CD4-positive, alpha-beta memory T cell (primary cell): ENCODE measurements at places on chromosomes 4 and X.

DNA sequence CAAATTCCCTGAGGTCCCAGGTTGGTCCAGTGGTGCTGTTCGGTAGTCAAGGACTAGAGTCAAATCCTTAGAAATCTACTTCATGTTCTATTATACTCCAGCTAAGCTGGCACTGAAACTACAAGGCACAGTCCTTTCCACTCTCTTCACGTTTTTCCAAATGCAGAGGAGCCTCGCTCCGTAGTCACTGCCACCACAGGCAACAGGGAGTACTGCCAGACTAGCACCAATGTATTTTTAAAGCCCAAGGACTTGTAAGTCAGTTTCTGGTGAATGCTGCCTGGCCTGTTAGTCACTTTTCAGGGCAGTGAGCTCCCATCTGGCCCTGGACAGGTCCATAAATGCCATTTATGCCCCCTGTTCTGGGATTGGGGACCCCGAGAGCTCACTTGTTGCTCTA, 323.5 kb downstream of the FAM47A start:
- DNase-seq = no peak

DNA sequence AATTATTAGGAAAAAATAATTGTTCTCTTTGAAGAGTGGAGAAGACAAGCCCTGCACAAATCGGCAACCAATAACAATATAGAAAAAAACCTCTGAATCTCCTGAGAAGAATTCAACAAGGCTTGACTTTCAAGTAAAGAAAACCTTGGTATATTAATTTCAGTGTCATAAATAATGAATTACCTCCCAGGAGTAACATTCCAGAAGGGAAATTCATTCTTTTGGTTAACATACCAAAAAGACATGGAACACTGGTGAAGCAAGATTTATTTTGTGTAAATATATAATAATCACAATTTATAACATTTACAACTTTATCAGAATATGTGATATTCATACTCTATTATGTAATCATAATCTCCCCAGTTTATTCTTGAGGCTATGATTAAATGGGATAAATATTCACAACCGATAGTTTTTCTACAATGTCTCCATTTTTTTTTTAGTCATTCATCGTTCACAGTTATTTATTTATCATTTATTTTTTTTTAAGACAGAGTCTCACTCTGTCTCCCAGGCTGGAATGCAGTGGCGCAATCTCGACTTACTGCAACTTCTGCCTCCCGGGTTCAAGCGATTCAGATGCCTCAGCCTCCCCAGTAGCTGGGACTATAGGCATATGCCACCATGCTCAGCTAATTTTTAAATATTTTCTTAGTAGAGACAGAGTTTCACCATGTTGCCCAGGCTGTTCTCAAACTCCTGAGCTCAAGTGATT, 53.0 kb upstream of the RPS6KA6 start:
- no peak for DNase-seq

- no peak for DNase-seq
These were observed 24.1 kb downstream of the SOX3 start for GRCh38 chrX:140480765-140481164.

DNA sequence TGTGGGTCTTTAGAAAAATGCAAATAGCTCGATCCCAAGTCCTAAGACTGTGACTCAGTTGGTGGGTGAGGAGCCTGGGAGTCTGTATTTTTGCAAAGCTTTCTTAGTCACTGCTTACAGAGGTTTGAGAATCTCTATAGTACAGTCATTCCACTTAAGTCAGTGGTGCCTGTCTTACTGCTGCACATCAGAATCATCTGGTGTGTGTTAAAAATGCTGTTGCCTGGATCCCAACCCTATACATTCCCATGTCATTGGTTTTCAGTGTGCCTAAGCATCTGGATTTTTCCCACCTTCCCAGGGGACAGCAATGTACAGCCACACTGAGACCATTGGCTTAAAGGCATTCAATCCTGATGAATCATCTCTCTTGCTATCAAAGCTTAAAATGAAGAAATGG, 21.0 kb upstream of the GEMIN8 start:
- no peak for DNase-seq

DNA sequence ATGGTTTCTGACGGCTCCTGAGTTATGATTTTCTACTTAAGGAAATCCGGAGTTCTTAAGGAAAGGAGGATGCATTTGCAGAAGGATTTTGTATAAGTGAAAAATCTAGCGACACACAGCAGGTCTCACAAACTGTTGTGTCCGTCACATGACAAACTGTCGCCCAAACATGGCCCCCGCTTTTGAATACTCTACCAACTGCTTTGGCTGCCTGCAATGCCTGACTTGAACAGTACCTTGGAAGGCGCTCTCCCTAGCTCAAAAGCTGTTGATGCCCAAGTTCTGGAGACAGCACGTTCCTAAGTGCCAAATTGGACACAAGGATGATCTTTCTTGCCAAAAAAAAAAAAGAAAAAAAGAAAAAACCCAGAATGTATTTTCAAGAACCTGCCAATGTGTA, 103.2 kb downstream of the ENPP6 start:
- no peak for DNase-seq

GRCh38 chr4:5973033-5973432, 45.2 kb downstream of the C4orf50 start:
- DNase-seq = no peak
